Progenitor cell of endocrine pancreas (in vitro differentiated cells): ENCODE measurements at places on chromosomes 3 and 15. TPM values are rescaled to one million over a fixed set of nuclear protein-coding genes. Genes with fewer than 3 reads are reported as not detected.

Gene ACKR4
- total RNA-seq, result not detected in 2 replicates

Gene SIDT1
- 0.18 TPM in 1 of 2 replicates, not detected in the other for total RNA-seq

DNA sequence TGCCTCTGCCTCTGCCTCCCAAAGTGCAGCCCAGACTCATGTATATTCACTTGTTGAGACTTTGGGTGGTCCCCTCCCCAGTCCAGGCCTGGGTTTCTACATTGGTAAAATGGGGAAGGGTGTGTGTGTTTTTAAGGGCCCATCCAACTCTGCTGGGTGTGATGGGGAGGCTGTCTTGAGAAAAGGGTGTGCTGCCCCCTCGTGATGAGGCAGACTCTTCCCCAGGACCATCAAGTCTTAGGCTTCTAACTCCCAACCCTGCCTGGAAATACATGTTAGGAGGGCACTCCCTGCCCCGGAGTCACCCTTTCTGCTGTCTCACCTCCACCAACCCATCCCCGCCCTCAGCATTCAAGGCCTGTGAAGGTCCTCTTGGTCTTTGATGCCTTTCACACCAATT is 4.4 kb upstream of the PTPN23 start:
- DNase-seq, result no peak

DNA sequence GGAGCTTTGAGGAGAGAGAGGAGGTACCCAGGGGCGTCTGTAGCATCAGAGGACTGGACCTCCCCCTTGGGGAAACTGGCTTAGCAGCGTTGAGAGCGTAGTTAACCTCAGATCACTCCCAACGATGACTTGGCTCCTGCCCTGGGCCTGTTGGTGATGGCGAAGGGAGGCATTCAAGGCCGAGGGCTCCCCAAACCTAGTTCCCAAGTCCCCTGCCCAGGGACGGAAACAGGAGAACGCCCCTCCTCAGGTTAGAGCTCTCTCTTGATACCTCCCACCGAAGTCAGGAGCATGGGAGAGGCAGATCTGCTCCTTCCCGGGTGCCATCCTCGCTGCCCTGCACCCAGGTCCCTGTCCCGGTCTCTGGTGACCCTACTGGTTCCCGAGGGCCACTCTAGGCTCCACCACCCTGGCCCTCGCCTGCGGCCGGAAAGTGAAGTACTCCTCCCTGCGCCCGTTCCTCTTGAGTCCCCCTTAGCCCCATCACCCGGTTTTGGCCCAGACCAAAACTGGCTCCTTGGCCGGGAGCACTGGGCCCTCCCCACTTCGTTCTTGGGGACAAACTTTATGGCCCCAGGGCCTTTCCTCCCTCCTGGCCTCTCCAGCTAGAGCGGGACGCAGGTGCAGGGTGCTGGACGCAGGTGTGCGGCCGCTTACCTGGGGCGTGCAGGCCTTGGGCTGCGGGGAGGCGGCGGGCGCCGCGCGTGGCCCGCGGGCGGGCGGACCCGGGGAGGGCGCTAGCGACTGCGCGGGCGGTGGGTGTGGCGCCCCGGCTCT is 2.6 kb upstream of the SKOR1 start:
- DNase-seq, result no peak
